Hypothalamus (tissue), 51 donors: ENCODE measurements at places on chromosomes 2 and 18.

GRCh38 chr2:70772486-70773155 lies 4.6 kb upstream of the ADD2 start:
- DNase-seq, result no peak

DNA sequence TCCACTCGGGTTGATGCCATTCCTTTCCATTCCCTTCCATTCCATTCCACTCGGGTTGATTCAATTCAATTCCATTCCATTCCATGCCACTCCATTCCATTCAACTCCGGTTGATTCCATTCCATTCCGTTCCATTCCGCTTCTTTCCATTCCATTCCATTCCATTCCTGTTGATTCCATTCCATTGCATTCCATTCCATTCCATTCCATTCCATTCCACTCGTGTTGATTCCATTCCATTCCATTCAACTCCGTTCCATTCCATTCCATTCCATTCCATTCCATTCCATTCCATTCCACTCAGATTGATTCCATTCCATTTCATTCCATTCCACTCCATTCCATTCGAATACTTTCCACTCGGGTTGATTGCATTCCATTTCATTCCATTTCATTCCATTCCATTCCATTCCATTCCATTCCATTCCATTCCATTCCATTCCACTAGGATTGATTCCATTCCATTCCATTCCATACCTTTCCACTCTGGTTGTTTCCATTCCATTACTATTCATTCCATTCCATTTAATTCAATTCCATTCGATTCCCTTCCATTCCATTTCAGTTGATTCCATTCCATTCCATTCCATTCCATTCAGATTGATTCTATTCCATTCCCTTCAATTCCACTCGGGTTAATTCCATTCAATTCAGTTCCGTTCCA lies 1141.8 kb downstream of the RPIA start:
- DNase-seq, result no peak

DNA sequence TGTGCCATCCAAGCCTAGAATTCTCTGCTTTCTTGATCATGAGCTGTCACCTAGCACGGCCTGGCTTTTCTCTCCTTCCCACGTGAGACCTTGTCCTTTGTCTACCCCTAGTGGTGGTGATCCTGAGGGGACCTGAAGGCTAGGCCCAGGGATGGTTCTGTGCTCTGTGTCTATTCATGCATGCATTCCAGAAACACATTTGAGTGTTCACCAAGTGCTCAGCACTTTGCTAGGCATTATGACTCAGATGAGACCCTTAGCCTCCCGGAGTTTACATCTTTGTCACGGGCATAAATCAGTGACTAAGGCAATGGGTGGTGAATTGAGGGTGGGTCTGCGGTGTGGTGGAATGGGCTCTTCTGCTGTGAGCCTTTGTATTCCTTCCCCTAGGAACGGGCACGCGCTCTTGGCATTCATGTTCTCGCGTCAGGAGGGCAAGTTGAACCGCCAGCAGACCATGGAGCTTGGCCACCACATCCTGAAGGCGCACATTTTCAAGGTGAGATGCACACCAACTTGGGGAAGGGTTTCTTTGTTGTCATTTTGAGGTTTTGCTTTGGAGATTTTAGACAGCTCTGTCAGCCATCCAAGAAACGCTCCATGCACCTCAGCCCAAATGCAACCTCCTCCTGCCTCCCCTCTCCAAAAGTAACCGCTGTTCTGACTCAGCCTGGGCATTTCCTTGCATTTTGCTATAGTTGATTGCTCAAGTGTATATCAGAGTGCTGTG lies 100.9 kb downstream of the WDSUB1 start:
- no peak for DNase-seq

GRCh38 chr2:30425326-30425725 lies 21.7 kb upstream of the LCLAT1 start:
- no peak for DNase-seq

GRCh38 chr2:51256736-51257135 lies 224.8 kb upstream of the NRXN1 start:
- no peak for DNase-seq

DNA sequence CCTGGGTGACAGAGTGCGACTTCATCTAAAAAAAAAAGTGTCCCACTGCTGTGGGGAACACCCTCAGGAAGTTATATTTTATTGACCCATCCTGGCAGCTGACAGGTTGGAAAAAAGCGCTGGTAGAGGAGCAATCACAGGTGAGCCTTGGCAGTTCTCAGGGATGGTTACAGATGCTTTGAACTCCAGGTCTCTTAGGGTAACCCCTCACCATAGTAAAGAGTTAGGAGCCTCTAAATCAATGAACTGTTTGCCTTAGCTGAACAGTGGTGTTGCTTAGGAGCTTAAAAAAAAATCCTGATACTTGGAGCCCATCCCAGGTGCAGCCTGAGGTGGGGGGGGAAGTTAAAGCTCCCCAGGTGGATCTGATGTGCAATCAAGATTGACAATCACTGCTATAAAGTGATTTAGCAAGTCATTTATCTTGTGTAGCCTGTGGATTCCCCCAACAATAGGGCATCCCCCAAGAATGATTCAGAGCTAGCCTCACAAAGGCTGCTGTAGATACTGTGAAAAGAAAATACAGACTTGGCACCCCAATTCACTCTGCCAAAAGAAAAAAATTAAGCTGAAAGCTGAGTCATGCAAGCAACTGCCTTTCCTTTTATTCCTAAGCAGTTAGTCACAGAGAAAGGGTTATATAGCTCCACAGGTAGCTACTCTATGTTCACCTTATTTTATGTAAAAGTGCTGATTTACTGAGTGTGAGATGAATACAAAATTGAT lies 14.8 kb downstream of the SLC16A14 start:
- no peak for DNase-seq

DNA sequence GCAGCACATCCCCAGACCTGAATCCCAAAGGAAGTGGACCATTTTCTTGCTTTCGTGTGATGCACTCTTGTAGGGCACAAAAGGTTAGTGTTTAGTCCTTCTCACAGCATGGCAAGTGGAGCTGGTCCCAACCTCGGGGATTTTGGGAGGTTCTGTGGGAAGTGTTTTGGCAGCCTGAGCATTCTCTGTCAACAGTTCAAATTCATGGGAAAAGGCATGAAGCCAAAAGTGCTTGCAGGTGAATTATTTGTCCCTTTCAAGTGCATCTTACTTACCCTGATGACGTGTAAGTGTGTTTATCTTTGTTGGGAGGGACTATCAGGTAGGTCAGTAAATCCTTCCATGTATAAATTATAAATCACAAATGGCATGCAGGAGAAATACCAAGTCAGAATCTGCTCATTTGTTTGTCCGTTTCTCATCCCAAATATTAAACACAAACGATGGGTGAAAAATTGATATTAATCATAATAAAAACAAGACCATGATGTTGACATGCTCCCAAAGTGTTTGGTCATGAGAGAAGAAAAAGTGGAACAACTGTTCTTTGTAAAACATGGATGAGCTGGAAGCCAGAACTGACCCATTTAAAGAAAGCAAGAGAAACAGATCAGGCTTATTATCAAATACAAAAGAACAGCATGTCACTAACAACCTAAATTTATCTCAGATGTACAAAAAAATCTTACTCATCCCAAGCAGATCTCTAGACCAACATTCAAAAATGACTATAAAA lies 57.6 kb downstream of the EPHA4 start:
- no peak for DNase-seq

GRCh38 chr2:214550786-214551185 lies 139.9 kb downstream of the VWC2L start:
- DNase-seq, result no peak

GRCh38 chr2:60550178-60550983 lies 3.1 kb downstream of the BCL11A start:
- peak; percentile 54 for DNase-seq

GRCh38 chr2:44450806-44451205 lies 89.1 kb downstream of the CAMKMT start:
- DNase-seq, result no peak

GRCh38 chr2:171540437-171540836 lies 18.2 kb downstream of the CYBRD1 start:
- no peak for DNase-seq

DNA sequence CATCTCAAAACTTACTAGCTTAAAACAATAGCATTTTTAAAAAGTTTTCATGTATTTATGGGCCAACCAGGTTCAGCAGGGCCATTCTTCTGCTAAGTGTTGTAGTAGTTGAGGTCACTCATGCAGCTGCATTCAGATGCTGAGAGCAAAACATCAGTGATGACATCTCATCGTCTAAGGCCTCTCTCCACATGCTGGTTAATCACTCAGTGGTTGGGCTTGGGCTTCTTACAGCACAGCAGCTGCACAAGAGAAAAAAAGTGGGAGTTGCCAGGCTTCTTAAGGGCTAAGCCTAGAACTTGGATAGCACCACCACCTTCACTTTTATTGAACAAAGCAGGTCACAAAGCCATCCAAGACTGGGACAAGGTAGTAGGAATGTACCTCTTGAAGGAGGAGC lies 190.3 kb downstream of the IRS1 start:
- DNase-seq, result no peak

- no peak for DNase-seq
Observed at GRCh38 chr2:34534761-34535160, 935.7 kb upstream of the FAM98A start.

- no peak for DNase-seq
Observed at GRCh38 chr18:74463983-74464382, 6.9 kb upstream of the DIPK1C start.

- no peak for DNase-seq
Observed at GRCh38 chr2:77418537-77418936, 103.6 kb downstream of the LRRTM4 start.

- no peak for DNase-seq
Observed at GRCh38 chr2:158047156-158047611, 54.5 kb upstream of the UPP2 start.

- no peak for DNase-seq
Observed at GRCh38 chr2:190119257-190119656, 56.7 kb upstream of the MSTN start.

GRCh38 chr2:234480337-234480736 lies 16.5 kb downstream of the ARL4C start:
- DNase-seq, result no peak

DNA sequence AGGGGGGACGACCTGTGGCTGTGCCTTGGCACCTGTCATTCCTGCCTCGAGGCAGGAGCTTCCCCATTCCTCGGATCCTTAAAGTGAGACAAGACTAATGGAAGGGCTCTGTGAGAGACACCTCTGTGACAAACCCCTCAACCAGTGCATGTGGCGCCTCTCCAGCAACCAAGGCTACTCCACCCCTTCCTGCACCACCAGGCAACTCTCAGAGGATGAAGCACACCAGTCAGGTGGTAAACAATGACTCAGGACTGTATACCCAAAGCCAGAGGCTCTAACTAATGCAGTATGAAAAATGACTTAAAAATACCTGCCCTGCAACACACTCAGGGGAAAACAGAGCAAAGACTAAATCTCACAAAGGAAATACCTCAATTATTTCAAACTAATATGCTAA lies 136.9 kb downstream of the UXS1 start:
- DNase-seq, result no peak

GRCh38 chr2:124563426-124563825 lies 538.3 kb downstream of the CNTNAP5 start:
- DNase-seq, result no peak

DNA sequence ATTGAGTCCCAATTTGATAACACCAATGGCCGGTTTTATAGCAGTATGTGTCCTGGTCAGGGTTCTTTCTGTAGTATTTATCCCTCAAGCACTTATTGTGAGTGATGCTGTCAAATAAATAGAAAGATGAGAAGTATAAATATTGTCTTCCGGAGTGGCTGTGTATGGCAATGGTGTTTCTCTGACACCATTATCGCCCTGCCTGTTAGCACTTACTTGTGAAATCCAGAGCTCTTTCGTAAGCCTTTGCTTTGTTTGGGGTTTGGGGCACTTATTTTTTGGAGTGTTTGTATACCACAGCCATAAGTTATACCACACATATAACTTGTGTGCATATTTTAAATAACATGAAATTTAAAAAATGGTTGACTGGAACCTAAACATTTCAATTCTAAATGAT lies 29.3 kb downstream of the CD8B2 start:
- DNase-seq, result no peak

DNA sequence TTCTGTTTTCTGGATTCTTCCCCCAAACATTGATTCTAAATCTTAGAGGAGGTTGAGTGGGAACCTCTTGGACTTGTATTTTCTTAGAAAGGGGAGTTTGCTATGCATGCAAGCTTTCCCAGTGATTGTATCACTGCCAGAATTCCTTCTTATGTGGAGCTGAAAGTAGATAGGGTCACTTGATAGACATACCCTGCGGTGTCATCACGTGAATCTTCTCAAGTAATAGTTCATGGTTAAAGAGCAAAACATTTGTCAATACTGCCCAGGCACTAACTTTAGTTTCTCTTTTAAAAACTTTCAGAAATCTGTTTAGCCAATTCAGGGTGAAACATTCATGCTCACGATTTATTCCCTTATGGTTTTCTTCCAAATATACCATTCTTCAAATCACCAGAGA lies 6.4 kb downstream of the PMAIP1 start:
- no peak for DNase-seq

DNA sequence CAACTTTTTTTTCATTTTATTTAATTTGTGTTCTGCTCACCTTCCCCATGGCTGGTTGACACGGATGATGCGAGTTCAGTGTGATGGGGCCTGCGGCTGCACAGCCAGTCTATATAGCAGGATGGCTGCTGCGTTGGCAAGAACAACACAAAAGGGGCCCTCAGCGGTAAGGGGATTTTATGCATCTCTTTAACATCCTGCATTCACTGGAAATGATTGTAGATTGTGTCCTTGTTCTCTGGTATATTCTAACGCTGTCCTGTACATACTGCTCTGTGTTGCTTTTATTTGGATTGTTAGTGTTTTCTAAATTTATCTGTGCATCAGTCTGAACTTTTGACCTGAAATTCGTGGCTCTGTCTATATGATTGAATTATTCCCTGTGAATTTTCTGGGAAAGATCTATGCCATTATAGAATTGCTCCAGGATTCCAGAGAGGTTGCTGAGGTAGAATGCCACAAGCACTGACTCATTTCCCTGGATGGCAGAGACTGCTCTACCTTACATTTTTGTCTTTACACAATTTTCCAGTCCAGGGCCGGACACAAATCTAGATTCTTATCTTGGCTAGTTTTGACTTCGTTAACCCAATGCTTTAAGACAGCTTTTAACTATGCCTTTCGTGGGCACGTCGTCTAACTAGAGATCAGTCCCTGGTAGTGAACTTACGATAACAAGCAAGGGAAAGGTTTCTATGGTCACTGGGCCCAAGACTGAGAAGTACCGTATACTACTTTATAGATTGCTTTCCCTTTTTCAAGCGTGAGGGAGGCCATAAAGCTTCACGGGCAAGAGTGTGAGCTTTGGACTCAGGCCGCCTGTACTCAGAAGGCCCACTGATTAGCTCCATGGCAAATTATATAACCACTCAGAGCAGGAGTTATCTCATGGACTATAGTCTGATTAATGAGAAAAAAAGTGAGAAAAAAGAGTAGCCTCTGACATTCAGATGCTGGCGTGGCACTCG lies at the start of gene CRYGC:
TSS of gene CRYGC (minus strand) at position 85 of the 968 bp plus-strand sequence. CDS start at position 49, 36 bp downstream.
- no peak for DNase-seq

GRCh38 chr2:70091816-70092215 lies 4.5 kb downstream of the PCBP1 start:
- DNase-seq, result no peak
